ENCODE measurements at places on chromosomes 5 and 9.

DNA sequence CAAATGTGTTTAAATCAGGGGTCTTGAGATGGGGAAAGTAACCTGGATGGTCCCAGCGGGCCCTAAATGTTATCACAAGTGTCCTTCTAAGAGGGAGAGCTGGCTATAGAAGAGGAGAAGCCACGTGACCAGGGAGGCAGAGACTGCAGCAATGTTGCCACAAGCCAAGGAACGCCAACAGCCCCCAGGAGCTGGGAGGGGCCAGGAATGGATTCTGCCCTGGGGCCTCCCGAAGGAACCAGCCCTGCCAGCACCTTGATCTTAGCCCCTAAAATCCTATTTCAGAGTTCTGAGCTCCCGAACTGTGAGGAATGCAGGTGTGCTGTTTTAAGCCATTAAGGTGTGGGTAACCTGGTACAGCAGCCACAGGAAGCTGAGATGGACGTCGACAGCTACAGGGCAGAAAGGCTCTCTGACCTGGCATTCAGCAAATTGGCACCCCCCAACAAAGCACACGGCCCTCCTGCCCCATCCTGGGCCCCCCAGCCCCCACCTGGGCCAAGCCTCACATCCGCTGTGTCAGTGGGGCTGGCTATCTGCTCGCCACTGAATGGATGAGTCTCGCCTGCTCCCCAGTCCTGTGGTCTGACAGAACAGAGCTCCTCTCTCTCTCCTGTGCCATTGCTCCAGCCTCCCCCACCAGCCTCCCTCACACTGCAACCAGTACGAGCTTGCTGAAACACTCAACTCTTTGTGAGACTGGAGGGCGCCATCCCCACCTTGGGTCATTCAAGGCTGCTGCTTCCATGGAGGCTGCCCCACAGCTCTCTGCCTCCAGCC, 78.8 kb downstream of the ADAMTS2 start:
- DNase-seq, result no peak

- DNase-seq, result peak; percentile 14
Measured at GRCh38 chr9:120668399-120668798, 45.9 kb downstream of the MEGF9 start.

- no peak for DNase-seq
Measured at GRCh38 chr5:329121-329735, 7.7 kb downstream of the AHRR start.

DNA sequence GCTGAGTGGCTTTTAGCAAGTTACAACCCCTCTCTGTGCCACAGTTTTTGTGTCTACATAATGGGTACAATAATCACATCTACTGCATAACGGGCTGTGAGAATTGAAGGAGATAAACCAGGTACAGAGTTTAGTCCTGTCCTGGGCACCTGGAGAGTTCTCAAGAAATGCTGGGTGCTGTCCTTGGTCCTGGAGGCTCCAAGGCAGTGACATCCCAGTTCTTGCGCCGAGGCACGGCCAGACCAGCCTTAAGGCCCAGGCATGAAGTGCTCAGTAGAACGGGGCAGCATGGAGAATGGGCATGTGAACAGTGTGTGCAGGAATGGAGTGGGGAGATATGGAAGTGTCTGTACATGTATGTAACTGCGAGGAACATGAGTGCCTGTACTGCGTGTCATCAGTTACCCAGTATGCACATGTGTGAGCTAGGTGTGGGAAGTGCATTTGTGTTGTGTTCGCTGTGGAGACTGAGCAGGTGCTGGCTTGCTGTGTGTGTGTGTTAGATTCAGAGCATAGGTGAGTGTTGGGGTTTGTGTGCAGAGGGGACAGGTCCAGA, 6.3 kb upstream of the UNC5A start:
- DNase-seq, result peak; percentile 35

DNA sequence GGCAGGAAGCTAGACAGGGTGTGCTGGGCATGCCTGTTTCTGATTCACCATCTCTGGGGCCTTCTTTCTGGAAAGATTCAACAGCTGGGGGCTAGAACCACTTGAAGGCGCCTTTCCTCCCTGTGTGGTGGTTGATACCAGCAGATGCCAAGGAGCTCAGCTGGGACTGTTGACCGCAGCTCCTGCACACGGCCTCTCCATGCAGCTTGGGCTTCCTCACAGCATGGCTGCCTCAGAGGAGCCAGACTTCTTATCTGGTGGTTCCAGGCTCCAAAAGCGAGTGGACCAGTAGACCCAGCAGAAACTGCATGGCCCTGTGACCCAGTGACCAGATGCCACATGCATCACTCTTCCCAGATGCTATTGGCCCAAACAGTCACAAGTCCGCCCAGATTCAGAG, 74.7 kb upstream of the COL5A1 start:
- DNase-seq, result no peak

- DNase-seq, result no peak
Measured at GRCh38 chr9:81211741-81212140, 477.6 kb downstream of the TLE1 start.

GRCh38 chr9:19148187-19148586, 20.9 kb upstream of the PLIN2 start:
- peak; percentile 73 for DNase-seq

- DNase-seq, result no peak
Measured at GRCh38 chr5:34040472-34040871, 2.5 kb downstream of the C1QTNF3 start.

DNA sequence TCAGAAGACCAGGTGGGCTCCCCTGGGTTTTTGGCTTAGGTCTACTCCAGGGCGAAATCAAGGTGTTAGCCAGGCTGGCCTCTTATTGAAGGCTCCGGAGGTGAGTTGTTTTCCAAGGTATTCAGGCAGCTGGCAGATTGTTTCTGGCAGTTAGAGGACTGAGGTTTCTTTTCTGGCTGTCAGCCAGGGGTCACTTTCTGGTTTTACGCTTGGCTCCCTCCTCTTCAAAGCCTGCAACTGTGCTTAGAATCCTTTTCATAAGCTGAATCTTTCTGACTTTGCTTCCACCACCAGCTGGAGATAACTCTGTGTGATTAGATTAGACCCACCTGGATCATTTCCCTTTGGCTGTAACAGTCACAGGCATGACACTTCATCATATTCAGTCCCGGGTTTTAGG, 24.6 kb downstream of the RFK start:
- DNase-seq, result peak; percentile 48

- DNase-seq, result no peak
Measured at GRCh38 chr9:113293285-113293878, 9.8 kb downstream of the RNF183 start.

DNA sequence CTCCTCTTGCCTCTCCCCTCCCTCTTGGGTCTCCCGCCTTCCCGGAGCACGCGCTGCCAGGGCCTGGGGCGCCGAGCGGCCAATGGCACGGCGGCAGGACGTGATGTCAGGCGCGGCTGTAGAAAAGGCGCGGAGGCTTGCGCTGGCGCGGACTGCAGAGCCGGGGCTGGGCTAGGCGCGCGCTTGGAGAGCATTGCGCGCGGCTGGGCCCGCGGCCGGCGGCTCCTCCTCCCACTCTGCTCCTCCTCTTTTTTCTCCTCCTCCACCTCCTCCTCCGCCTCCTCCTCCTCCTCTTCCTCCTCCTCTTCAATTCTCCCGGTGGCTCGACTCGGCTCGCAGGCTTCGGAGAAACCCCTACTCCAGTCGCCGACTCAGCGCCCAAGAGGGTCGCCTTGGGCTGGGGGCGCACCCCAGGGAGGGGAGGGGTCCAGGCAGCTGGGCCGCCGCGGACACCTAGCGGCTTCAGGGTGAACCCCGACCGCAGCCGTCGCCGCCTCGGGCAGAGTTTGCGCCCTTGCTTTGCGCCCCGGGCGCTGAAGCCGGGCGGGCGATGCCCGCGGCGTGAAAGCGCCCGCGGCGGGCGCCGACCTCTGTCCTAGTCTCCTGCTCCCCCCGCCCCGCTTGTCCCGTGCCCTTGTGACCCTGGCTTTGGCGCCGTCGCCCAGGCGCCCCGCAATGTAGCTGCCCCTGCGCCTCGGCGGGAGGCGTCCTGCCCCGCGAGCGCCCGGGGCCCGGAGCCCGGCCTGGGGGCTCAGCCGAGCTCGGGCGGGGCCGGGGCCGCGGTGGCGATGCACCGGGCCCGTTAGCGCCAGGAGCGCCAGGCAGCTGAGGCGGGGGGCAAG, at the start of gene LHX2:
Gene LHX2 (plus strand): TSS at position 309 of the 842 bp plus-strand sequence. CDS start 581 bp downstream, outside the sequence.
- peak; percentile 81 for DNase-seq

DNA sequence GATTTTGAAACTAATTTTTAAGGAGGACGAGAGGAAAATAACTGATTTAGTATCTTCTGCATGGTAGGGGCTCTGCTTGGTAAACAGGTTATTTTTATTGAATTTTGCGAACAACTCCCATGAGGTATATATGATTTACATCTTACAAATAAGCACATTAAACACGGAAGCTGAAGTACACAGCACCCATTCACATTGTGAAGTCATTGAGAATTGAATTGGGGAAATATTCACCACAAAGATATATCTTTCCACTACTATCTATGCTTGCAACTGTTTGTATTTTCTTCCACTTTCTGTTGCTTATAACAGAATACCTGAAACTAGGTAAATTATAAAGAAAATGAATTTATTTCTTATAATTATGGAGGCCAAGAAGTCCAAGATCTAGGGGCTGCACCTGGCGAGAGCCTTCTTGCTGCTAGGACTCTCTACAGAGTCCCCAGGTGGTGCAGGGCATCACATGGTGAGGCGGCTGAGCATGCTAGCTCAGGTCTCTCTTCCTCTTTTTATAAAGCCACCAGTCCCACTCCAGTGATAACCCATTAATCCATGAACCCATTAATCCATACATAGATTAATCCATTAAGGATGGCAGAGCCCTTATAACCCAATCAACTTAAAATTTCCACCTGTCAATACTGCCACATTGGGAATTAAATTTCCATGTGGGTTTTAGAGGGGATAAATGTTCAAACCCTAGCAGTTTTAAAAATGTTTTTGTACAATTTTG, 79.0 kb upstream of the ZNF608 start:
- no peak for DNase-seq

DNA sequence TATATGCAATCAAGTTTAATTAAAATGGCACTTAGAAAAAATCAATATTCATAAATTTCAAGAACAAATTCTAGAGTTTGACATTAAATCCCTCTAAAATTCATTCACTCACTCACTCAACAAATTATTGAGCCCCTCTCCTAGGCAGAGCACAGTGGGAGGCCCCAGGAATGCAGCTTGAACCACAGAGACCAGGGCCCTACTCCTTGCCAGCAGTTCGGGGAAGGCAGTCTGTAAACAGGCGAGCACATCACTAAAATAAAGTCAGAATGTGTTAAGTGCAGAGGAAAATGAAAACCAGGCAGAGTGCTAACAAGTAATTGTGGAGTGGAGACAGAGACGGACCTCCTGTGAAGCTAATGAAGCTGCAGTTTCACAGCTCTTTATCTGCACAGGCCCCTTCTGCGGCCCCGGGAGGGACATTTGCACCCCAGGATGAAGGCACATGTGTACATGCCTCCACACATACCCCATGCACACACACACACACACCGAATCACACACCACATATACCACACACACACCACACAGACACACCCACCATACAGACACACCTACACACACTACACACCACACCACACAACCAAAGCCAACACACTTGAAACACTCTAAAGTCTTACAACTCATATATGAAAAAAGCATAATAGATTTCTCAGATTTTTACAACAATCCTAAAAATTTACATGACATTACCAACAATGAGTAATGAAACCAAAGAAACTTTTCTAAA, 40.5 kb downstream of the BHMT start:
- no peak for DNase-seq

- peak; percentile 71 for DNase-seq
Measured at GRCh38 chr9:130927995-130928900, 10.8 kb downstream of the FIBCD1 start.

GRCh38 chr9:132697230-132697629, 27.0 kb downstream of the GTF3C4 start:
- DNase-seq, result no peak
